ENCODE measurements at places on chromosomes 2 and 18. TPM values are rescaled to one million over a fixed set of nuclear protein-coding genes. Genes with fewer than 3 reads are reported as not detected.

GRCh38 chr2:109069331-109070194 lies 59.4 kb upstream of the SH3RF3 start:
- peak; percentile 93 for ATAC-seq

The CPLX4 gene
- total RNA-seq, result not detected

GRCh38 chr2:95023222-95023597 lies 2.3 kb upstream of the MAL start:
- ATAC-seq, result no peak

DNA sequence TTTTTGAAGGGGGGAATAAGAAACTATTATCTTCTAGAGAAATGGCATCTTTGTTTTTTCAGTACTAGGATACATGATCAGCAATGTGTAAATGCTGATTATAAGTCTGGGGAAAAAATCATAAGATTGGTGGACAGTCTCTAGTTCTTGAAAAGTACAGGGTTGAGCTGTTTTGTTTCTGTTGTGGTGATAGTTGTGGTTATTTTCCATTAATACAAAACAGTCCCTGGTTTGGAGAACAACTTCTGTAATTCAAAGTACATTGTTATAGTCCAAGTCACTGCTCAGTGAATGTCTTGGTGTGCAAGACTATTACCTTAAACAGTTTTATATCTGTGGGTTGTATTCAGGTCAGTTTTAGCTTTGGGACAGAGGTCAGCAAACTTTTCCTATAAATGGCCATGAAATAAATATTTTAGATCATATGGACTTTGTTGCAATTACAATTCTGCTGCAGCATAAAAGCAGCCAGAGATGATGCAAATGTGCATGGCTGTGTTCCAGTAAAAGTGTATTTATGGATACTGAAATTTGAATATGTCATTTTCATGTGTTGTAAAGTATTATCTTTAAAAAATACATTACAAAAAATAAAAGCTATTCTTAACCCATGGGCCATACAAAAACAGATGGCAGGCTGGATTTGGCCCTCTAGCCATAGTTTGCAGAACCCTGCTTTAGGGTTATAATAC lies 111.0 kb downstream of the CERS6 start:
- no peak for ATAC-seq

GRCh38 chr2:15858466-15858865 lies 81.9 kb upstream of the MYCN start:
- ATAC-seq, result no peak

- no peak for ATAC-seq
Measured at GRCh38 chr2:144194326-144195071, 325.4 kb downstream of the ZEB2 start.

The DSC1 gene
- 0.52 TPM for total RNA-seq

GRCh38 chr2:100924520-100925451 lies 77.3 kb upstream of the RPL31 start:
- peak; percentile 48 for ATAC-seq

GRCh38 chr2:189386741-189387140 lies 54.5 kb upstream of the WDR75 start:
- ATAC-seq, result no peak

DNA sequence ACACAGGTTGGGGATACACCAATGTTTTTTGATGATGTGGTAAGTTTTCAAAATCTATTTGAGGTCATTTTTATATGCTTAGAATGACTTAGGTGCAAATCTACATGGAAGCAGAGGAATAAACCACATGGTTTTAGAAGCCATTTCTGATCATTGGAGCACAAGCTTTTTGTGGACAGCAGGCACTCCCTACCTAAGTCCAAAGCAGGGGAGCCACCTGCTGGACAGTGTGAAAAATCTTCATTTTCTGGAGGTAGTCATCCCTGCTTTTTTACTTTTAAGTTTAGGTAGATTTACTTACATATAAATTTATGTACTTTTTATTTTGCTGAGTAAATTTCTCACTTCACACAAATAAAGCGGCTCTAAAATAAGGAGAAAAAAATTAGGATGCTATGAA lies 323.2 kb downstream of the PLCL1 start:
- ATAC-seq, result peak; percentile 57

The CRYGC gene
- total RNA-seq, result not detected

- ATAC-seq, result peak; percentile 12
Measured at GRCh38 chr2:127577973-127578372, 42.5 kb downstream of the MYO7B start.

The CACNB4 gene
- total RNA-seq, result 9.6 TPM

The IL36RN gene
- total RNA-seq, result 64.1 TPM

GRCh38 chr2:10848541-10848940 lies 36.0 kb upstream of the PDIA6 start:
- no peak for ATAC-seq

GRCh38 chr2:212677466-212677865 lies 138.9 kb upstream of the ERBB4 start:
- no peak for ATAC-seq

The ITGAV gene
- 28.1 TPM for total RNA-seq

DNA sequence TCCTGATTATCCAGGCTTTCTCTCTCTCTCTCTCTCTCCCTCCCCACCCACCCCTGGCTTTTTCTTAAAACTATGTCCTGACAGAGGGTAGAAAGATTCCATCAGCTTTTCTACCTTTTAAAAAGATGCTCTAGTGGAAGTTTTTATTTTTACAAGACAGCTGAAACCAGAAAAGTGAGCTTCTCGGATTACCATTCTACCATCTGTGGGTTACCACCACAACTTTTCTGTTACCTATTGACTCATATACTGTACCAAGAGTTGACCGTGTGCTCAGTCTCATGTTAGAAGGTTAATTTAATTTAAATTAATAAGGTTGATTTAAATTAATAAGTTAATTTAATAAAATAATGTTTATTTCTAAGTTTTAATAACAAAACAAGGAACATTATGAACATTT lies 137.6 kb downstream of the UPP2 start:
- ATAC-seq, result no peak

The INPP1 gene
- 68.7 TPM for total RNA-seq

The ELOA2 gene
- total RNA-seq, result not detected

- no peak for ATAC-seq
Measured at GRCh38 chr2:182713601-182714000, 2.5 kb upstream of the DNAJC10 start.

The EFEMP1 gene
- 12.7 TPM for total RNA-seq

GRCh38 chr18:47595831-47596501 lies 334.5 kb downstream of the SMAD2 start:
- peak; percentile 48 for ATAC-seq

DNA sequence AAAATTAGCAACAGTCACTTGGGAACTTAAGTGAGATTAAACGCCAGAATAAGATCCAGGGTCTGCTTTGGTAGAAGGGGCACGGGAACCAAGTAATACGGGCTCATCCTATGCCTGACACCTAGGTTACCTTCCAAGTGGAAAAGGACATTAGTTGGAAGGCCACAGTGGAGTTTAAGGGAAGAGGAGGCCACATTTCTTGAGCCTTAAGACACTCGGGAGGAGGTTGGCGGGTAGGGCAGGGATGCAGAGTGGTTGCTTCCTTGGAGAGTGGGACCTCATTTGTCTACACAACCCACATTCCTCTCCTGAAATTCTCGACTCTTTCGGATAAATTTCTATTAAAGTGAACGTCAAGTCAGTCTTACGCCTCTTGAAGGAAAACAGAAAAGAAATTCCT lies 510 bp upstream of the DNAH6 start:
- no peak for ATAC-seq

- peak; percentile 64 for ATAC-seq
Measured at GRCh38 chr2:191382801-191383200, 137.6 kb downstream of the MYO1B start.

The HOXD12 gene
- not detected for total RNA-seq

GRCh38 chr2:29009711-29010677 lies 28.9 kb downstream of the TOGARAM2 start:
- no peak for ATAC-seq

The SCTR gene
- not detected for total RNA-seq

- no peak for ATAC-seq
Measured at GRCh38 chr2:19580830-19581229, 222.4 kb upstream of the OSR1 start.

DNA sequence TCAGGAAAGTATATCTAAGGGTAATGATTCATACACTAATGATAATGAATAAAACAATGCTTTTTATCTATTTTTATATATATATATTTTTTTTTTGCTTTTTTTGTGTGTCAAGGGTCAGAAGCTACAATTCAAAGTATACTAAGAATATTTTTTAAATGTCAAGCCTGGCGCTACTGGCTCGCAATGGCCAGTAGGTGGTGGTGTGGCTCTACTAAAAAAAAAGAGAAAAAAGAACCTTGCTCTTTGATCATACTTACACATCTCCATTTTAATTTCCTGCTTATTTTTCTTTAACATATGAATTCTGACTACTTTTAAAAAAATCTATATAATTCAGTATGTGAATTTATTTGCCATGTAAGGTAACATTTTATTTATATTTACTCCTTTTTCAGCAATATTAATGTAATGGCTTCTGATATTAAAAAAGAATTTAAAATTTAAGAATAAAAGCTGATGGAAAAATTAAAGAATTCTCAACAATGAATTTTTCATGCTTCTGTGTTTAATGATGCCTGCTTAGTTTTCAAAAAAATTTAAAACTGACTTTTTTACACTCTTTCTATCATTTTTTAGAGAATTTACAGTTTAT lies 232.9 kb downstream of the GULP1 start:
- peak; percentile 68 for ATAC-seq

GRCh38 chr2:120821446-120822160 lies 85.9 kb downstream of the GLI2 start:
- no peak for ATAC-seq

DNA sequence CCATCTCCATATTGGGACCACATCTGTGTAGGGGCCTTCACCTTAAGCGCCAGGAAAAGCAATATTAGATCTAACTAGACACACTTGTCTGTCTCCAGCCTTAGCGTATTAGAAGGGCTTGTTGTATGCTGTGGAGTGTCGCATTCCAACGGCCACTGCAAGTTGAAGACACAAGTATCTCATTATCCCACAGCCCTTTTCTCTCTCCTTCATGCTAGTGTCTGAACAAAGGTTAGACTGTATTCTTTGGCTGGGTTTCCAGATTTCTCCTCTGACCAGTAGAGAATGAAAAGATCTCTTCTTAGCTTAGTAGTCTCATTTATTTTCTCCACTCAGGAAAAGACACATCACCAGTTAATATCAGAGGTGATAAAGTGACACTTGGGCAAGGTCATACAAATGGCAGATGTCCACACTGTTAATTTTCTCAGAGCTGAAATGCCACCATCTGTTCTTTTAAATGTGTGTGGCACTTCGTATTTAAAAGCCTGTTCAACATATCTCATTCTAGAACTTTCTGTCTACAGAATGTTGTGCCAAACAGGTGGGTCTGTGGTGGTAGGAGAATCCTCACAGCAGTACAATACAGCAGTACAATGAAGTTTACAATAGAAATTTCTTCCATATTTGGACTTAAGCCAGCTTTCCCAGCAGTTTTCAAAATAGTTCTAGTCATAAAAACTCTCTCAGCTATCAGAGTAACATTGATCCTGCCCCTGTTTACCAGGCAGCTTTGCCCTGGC lies 94.0 kb upstream of the ITGA6 start:
- no peak for ATAC-seq

The ALK gene
- total RNA-seq, result 0.04 TPM

- no peak for ATAC-seq
Measured at GRCh38 chr2:178229927-178230326, 35.6 kb downstream of the OSBPL6 start.

DNA sequence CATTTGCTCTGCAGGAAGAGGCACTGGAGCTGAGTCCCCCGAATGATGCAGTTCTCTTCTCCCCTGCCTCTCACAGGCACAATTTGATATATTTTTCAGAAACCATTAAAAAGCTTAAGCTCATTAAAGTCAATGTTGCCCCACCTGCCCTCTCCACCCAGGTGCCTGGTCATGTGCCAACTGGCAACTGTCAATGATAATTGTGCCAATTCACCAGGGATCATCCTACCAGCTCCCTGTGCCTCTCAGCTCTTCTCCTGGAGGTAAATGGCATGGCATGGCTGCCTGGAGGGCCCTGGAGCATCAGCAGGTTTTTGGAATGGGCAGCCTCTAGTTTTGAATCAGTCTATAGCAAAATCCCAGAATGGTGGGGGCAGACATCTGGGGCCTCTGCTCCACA lies 279.6 kb upstream of the ID2 start:
- no peak for ATAC-seq

The RAPGEF4 gene
- 3.3 TPM for total RNA-seq

GRCh38 chr2:170485254-170486026 lies 229.7 kb upstream of the SP5 start:
- ATAC-seq, result no peak

The GREB1 gene
- total RNA-seq, result 0.60 TPM

The AQP12A gene
- total RNA-seq, result not detected

DNA sequence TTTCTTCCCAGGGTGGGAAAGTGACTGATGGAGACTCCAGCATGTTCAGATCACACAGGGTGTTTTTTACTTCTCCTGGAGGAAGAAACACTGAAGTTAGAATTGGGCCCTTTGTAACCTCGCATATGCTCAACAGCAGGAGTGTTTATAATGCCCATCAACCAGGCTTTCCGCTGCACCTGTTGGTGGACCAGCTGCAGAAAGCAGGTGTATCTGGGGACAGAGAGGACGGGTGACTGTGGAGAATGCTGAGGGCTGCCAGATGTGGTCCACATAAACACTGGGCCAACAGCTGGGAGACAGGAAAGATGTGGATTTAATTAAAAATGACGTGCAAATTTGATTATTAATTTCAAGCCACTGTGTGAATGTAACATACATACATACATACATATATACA lies 335.5 kb upstream of the SPRED2 start:
- ATAC-seq, result no peak

- no peak for ATAC-seq
Measured at GRCh38 chr18:76914314-76914713, 92.0 kb downstream of the ZNF236 start.

All from esophagus mucosa (tissue), 1 donor.